ENCODE measurements at places on chromosomes 12 and 14. TPM values are rescaled to one million over a fixed set of nuclear protein-coding genes. Genes with fewer than 3 reads are reported as not detected.

The MGP gene
- 0.09 TPM for total RNA-seq

DNA sequence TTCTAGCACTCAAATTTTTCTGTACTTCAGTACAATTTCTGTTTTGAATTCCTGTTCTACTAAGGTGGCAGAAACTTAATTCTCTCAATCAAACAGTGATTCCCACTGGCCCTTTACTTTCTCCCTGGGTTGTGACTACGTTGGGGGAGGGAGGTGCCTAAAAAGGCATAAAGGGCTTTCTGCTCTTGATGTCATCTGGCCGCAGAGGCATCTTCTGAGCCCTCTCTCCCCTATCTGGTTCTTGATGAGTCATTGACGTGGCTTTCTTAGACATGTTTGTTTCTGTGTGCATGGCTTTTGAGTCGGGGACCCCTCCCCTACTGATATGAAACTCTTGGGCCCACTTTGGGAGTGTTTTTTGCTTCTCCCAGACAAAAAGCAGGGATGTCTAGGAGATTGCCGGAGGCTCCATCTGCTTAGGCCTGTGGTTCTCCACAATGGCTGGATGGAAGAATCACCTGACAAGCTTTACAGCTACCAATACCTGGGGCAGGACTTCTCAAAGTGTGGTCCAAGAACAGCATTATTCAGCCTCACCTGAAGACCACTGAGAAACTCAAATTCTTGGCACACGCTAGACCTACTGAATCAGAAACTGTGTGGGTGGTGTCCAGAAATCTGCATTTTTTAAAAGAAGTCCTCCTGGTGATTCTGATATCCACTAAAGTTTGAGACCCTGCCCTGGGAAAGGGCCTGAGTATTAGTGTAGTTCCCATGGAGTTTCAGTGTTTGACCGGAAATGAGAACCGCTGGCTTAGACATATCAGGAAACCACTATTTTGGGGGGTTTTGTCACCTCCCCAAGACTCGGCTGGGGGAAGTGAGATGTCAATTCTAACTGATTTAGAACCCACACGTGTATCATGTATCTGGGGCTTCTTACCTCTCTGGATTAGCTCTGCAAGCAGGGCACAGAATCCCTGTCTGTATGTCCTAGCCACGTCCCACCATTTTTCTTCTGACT is 395.7 kb upstream of the PDE3A start:
- DNase-seq, result no peak

The GALNT16 gene
- 4.8 TPM for total RNA-seq

GRCh38 chr14:55139141-55139540 is 10.1 kb downstream of the LGALS3 start:
- DNase-seq, result no peak

GRCh38 chr14:96584199-96584906 is 82.2 kb downstream of the PAPOLA start:
- peak; percentile 29 for DNase-seq

DNA sequence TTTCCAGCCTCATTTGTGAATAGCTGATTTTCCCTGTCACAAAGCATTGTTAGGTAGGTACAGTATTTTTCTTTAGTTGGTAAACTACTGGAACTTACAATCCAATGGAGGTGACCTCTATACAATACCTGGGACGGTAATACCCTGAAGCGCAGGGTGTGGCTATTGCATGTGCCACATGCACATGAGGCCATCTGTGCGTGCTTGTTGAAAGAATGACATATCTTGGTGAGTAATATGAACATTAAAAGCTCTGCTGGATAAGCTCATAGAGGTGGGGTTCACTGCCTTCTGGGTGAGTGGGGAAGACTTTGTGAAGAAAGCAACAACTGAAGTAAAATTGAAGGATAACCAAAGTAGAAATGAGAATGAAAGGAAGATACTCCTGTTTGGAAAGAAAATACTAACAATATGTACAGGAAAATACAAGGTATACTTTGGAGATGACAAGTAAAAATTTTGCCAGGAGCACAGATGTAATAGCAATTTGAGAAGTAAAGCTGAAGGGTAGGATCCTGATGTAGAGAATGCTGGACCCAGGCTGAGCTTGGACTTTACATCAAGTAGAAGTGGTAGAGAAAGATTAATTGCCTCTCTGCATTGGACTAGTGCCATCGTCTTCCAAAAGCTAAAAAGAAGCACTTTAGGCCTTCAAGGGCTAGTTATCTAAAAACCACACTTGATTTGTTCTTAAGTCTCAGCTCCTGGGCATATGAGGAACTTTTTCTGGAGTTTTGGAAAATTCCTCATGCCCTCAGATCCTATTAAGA is 97.1 kb downstream of the SLC38A6 start:
- DNase-seq, result no peak

GRCh38 chr14:59490756-59491155 is 6.4 kb downstream of the JKAMP start:
- DNase-seq, result no peak

- DNase-seq, result no peak
Measured at GRCh38 chr14:72499746-72500145, 394.2 kb downstream of the DPF3 start.

The PTPN21 gene
- 5.3 TPM for total RNA-seq

- no peak for DNase-seq
Measured at GRCh38 chr14:55938249-55938791, 179.9 kb upstream of the PELI2 start.

- peak; percentile 43 for DNase-seq
Measured at GRCh38 chr12:100959481-100959880, 164.9 kb downstream of the ANO4 start.

GRCh38 chr14:41521891-41522290 is 84.8 kb upstream of the LRFN5 start:
- no peak for DNase-seq

- DNase-seq, result peak; percentile 84
Measured at GRCh38 chr12:49347311-49348193, 864 bp downstream of the DNAJC22 start.

DNA sequence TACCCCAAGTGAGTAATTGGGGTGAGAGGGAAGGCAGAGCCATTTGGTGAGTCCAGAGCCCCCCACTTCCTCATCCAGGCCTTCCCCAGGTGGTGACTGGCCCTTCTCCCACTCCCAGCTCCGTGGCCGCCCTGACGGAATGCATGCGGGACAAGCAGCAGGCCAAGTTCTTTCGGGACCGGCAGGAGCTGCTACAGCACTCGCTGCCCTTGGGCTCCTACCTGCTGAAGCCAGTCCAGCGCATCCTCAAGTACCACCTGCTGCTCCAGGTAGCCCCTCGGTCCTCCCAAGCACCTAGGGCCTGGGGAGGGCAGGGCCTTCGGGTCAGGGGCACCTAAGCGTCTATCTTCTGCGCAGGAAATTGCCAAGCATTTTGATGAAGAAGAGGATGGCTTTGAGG is 26.5 kb downstream of the PLEKHG3 start:
- no peak for DNase-seq

- no peak for DNase-seq
Measured at GRCh38 chr14:101776344-101776743, 14.8 kb downstream of the PPP2R5C start.

- no peak for DNase-seq
Measured at GRCh38 chr14:59249029-59249428, 60.6 kb downstream of the DAAM1 start.

DNA sequence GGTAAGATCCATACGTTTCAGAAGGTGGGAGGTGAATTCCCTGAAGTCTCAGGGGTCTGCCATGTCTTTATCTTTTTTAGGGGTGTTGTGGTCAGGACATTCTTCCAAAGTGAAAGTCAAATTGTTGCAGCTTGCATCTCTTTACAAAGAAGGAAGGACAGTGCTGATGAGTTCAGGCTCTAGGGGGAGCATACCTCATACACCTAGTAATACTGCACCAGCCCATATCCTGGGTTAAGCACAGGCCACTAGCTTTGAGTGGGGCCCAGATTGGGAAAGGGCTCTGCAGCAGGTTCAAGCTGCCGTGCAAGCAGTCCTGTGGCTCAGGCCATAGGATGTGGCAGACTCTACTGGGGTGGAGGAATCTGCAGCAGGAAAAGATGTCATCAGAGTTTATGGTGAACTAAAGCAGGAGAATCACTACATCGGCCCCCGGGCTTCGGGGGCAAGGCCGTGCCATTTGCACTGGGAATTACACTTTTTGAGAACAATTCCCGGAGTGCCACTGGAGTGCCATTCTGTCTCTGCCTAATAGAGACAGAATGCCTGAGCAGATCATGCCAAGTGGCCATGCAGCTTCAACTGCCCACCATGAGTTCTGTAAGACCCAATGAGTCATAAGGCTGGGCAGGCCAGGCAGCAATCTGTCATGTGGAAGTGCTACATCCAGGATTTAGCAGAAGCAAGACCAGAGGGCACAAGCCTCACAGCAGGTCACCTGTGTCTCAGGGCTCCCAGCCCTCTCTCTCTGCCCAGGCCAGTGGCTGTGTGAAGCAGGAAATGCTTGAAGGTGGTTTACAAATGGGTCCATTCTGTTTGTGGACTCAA is 32.3 kb downstream of the DIO3 start:
- DNase-seq, result peak; percentile 18

DNA sequence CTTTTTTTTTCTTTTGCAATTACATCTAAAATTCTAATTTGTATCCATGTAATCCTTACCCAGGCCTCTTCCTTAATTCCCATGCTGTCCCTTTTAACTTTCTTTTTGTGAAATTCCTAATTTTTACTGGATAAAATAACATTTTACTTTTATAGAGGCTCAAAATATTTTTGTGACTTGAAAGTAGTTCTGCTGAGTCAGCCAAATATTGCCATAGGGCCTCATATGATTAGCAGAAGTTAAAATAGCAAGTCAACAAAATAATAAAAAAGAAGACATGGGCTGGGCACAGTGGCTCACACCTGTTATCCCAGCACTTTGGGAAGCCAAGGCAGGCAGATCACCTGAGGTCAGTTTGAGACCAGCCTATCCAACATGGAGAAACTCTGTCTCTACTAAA is 2.0 kb downstream of the C3AR1 start:
- DNase-seq, result no peak

The LALBA gene
- not detected for total RNA-seq

DNA sequence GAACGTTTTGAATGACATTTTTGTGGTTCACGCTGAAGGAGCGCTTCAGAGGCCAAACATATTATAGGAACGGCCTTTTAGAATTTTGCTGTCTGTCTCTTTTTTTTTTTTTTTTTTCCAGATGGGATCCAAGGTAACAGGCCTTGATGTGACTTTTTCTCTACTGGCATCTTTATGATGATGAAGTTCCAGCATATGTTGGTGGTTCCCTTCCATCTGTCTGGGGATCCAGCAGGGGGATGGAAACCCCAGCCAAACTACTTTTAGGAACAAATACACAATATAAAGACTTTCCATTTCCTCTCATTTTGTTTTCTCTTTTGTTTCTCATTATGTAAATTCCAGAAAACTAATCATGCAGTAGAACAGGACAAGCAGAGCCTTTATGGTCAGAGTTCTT is 239.3 kb upstream of the PRICKLE1 start:
- no peak for DNase-seq

GRCh38 chr12:24788886-24789285 is 160.0 kb downstream of the BCAT1 start:
- DNase-seq, result no peak

DNA sequence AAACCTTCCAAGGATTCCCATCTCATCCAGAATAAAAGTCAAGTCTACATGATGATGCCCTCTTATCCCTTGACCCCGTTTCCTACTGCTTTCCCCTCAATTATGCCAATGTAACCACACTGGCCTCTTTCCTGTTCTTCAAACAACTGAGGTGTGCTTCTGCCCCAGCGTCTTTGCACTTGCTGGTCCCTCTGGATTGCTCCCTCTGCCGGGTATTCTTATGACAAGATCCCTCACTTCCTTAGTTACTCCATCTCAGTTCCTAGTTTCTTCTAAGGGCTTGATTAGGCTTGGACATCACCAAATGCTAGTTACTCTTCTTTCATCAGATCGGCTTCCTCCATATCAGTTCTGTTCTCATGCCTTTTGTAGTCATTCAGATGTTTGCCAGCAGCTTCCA is 32.7 kb upstream of the PELI2 start:
- no peak for DNase-seq

GRCh38 chr12:59425798-59426197 is 170.0 kb upstream of the SLC16A7 start:
- DNase-seq, result no peak

The SRRM4 gene
- total RNA-seq, result not detected

Measured in A172 (cell line).